NCI-H1105 treated with DMSO at 0.1 percent for 48 hours (cell line): ENCODE measurements at places on chromosomes 13 and 19.

- no peak for DNase-seq
Measured at GRCh38 chr19:2083174-2083854, 12.8 kb downstream of the MOB3A start.

DNA sequence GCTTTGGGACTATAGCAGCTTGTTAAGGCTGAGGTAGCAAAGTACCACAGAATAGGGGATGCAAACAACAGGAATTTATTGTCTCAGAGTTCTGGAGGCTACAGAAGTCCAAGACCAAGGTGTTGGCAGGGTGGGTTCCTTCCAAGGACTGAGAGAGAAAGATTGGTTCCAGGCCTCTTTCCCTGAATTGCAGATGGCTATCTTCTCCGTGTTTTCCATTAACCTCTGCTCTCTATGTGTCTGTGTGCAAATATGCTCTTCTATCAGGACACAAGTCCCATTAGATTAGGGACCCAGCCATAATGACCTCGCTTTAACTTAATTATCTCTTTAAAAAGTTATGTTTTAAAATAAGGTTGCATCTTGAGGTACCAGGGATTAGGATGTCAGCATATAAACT, 1732.9 kb upstream of the SLC10A2 start:
- DNase-seq = no peak

- DNase-seq = no peak
Measured at GRCh38 chr19:39430675-39431593, 4.8 kb downstream of the RPS16 start.

- no peak for DNase-seq
Measured at GRCh38 chr13:48165727-48166126, 67.3 kb upstream of the ITM2B start.

DNA sequence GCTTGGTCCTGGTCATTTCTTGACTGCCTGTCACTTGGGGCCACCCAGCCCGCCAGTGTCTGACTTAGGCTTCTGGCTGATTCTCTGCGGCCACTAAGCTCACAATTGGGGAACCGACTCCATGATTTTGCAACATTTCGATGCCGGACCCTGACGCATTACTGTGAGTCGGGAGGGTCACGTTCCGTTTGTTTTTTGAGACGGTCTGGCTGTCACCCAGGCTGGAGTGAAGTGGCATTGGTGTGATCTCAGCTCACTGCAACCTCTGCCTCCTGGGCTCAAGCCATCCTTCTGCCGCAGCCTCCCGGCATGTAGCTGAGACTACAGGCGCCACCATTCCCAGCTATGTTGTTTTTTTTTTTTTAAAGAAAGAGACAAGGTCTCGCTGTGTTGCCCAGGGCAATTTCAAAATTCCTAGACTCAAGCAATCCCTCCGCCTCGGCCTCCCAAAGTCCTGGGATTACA, 3.2 kb upstream of the ADAT3 start:
- no peak for DNase-seq

GRCh38 chr19:6340493-6341201, 7.2 kb upstream of the ACER1 start:
- no peak for DNase-seq
